Fibroblast of mammary gland (primary cell): ENCODE measurements at places on chromosomes 1 and 21.

GRCh38 chr1:81982523-81982922 lies 181.8 kb downstream of the ADGRL2 start:
- no peak for DNase-seq

GRCh38 chr1:64745986-64746940 lies 1.4 kb downstream of the RAVER2 start:
- DNase-seq, result peak; percentile 2

GRCh38 chr1:63327417-63328054 lies 5.2 kb downstream of the FOXD3 start:
- DNase-seq, result peak; percentile 59

GRCh38 chr1:159879977-159880376 lies 17.5 kb upstream of the VSIG8 start:
- peak; percentile 89 for DNase-seq

GRCh38 chr1:167991546-167991945 lies 54.7 kb upstream of the MPC2 start:
- DNase-seq, result no peak

- no peak for DNase-seq
Observed at GRCh38 chr1:23748016-23748415, 4.7 kb downstream of the ELOA start.

DNA sequence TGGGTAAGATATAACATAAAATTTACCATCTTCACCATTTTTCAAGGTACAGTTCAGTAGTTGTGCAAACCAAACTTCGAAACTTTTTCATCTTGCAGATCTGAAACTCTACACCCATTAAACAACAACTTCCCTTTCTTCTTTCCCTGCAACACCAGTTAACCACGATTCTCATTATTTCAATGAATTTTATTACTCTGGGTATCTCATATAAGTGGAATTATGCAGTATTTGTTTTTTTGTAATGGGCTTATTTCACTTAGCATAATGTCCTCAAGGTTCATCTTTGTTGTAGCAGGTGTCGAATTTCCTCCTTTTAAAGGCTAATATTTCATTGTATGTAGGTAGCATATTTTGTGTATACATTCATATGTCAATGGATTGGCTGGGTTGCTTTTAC lies 146.1 kb downstream of the SPATA46 start:
- no peak for DNase-seq

GRCh38 chr1:112056354-112056753 lies 66.9 kb upstream of the KCND3 start:
- no peak for DNase-seq

DNA sequence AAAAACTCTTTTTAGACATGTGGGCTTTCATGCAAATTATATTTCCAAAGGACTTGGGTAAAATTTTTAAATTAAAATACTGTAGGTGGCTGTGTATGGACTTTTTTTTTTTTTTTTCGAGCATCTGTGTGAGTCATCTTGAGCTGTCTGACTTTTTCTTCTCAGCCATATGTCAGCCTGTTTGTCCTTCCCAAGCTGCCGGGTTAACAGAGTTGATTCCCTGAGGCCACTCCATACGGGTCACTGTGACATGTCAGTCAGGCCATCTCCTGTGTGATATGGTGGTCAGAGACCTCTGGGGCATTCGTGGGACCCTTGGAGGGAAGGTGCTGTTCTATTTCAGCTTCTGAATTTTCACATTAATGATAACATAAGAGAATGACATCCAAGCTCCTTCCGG lies 148.3 kb downstream of the KCNJ6 start:
- DNase-seq, result peak; percentile 31

DNA sequence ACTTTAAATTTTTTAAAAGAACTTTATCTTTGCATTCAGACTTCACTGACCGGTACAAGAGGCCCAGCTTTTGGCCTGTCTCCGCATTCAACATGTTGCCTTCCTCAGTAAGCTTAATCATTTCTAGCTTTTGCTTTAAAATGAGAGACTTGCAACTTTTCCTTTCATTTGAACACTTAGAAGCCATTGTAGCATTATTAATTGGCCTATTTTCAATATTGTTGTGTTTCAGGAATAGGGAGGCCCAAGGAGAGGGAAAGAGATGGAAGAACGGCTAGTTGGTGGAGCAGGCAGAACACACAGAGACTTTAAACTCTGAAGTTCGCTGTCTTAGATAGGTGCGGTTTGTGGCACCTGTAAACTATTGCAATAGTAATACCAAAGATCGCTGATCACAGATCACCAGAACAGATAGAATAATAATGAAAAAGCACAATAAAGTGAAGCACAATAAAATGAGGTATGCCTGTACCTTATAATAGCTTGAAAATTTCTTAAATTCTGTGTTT lies 31.4 kb downstream of the RABGAP1L start:
- no peak for DNase-seq

DNA sequence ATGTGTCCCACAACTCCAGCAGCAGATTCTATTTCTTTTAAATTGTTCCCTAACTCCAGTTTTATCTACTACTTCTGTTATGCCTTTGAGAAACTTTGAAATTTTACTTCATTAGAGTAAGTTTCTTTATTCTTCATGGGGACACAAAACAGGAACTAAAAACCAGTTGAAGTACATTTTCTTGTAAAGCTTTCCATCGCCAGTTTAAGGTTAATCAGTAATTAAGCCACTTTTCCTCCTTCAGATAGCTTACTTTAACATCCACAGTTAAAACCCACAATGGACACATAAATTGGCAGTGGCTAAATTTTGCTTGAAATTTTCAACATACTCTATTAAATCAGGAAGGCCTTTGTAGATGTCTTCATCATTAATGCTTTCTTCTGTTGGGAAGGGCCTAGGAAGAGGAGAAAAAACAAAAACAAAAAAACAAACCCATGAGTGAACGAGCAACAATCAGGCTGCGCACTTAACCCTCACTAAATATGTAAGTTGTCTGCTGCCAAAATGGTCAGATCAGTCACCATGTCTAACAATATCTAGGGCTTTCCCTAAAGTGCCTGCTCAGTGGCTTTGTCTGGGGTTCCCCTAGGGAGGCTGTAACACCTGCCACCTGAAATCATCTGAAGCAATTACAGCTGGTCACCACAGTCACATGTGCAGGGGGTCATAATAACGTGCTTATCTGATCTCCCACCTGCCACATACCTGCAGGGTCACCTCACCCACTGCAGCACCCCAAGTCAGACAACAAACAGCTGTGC lies 187.9 kb downstream of the VAV3 start:
- DNase-seq, result no peak

GRCh38 chr1:11985851-11986250 lies 5.6 kb downstream of the MFN2 start:
- DNase-seq, result peak; percentile 72
